ENCODE measurements at places on chromosomes 6 and 20.

- no peak for DNase-seq
Observed at GRCh38 chr20:10927936-10928840, 254.4 kb upstream of the JAG1 start.

GRCh38 chr20:11976966-11977365, 59.3 kb downstream of the BTBD3 start:
- DNase-seq, result no peak

DNA sequence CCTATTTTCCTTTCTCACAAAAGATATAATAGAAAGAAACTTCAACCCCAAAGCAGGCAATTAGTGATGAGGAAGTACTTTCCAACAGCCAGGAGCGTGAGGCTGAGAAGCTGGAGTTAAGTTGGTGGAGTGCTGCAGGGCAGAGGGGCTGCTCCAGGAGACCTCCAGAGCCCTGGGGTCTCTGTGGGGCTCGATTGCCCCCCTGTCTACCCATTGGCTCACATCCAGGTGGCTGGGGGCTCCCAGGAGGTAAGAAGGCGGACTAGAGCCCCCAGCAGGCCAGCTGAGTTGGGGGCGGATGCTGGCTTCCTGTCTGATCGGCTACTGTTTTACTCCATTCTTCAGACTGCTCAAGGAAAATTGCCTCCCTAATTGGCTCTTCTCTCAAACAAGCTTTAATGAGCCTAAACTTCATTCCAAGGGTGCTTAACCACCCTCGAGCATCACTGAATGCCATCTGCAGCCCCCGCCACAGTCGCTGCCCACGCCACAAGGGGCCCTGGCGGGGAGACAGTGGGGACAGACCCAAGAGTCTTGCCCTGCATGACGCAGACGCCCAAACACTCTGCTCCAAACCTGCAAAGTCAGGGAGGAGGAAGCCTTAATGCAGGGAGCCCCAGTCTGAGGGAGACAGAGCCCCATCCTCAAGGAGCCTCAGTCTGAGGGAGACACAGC, 78.6 kb downstream of the MDGA1 start:
- DNase-seq, result no peak

- DNase-seq, result no peak
Observed at GRCh38 chr6:132669690-132670291, 10.8 kb upstream of the TAAR1 start.

GRCh38 chr20:63896264-63897105, 1.6 kb downstream of the DNAJC5 start:
- DNase-seq, result no peak

- DNase-seq, result no peak
Observed at GRCh38 chr20:32158351-32158750, 48.8 kb downstream of the TM9SF4 start.

- DNase-seq, result no peak
Observed at GRCh38 chr20:23584434-23585199, 16.3 kb upstream of the CST9L start.

- no peak for DNase-seq
Observed at GRCh38 chr20:9253006-9253539, 184.2 kb downstream of the PLCB4 start.

DNA sequence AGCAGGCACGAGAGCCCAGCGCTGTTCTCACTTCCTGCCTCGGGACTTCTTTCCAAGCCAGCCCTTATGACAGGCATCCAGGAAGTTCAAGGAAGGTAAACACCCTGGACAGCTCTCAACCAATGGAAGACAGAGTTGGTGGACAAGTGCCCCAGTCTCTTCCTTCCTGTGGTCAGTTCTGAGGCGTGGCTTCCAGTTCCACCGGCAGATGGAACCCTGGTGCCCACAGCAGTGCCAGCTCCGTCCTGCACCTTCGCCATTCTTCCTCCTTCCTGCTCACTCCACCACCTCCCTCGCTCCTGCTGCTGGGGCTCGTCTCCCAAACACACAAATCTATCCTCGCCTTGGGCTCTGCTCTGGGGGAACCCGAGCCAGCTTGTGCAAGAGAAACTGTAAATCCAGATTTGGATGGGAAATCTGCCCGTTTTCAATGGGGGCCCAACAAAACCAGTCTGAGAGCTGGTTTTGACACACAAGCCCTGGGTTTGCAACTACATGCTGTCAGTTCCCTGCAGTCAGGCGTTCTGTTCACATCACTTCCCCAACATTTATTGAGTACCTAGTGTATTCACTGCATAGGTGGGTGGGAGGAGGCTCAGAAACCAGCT, 162.7 kb downstream of the GRM4 start:
- no peak for DNase-seq

- no peak for DNase-seq
Observed at GRCh38 chr6:24996269-24996836, 60.6 kb upstream of the RIPOR2 start.

GRCh38 chr6:44504301-44504791, 116.8 kb downstream of the CDC5L start:
- DNase-seq, result no peak

GRCh38 chr6:45737331-45738056, 278.2 kb downstream of the CLIC5 start:
- no peak for DNase-seq

GRCh38 chr6:131381709-131382093, 191.3 kb upstream of the ARG1 start:
- no peak for DNase-seq

GRCh38 chr6:37738216-37738615, 40.5 kb upstream of the MDGA1 start:
- DNase-seq, result no peak

DNA sequence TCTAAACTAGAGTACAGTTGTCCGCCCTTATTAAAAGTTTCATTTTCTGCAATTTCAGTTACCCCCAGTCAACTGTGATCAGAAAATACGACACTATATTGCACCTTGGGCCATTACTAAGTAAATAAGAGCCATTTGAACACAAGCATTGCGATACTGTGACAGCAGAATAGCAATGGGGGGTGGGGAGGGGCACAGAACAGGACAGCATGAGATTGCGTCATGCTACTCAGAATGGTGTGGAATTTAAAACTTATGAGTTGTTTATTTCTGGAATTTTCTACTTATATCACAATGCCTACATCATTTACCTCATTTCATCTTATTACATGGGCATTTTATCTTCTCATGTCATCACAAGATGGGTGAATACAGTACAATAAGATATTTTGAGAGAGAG, 166.3 kb downstream of the MANEA start:
- DNase-seq, result no peak

GRCh38 chr6:135577059-135577538, 79.6 kb upstream of the AHI1 start:
- no peak for DNase-seq

GRCh38 chr6:41818271-41819054, 31.0 kb downstream of the TOMM6 start:
- DNase-seq, result no peak

GRCh38 chr20:51341581-51341980, 200.9 kb downstream of the NFATC2 start:
- DNase-seq, result no peak

GRCh38 chr6:36969988-36970891, 15.7 kb downstream of the PI16 start:
- no peak for DNase-seq

DNA sequence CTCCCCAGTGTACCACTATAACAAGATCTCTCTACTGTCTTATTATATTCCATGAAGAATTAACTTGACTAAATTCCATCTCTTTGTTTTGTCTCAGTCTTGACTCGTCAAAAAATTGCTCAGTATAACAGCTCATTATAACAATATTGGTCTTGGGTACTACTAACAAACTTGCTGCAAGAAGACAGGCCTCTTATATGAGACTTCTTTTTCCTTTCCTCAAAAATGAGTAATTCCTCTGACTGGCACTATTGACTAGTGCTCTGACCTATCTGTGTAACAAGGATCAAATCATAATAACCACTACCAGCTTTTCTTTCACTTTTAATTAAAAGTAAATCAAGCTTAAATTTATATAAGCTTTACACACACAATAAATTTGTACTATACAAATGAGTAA, 91.3 kb upstream of the THEMIS start:
- no peak for DNase-seq
